ENCODE measurements at places on chromosomes 3 and 15.
A peak's percentile ranks its signal among the peaks of the same experiment; 100 is the strongest.

GRCh38 chr3:23654571-23654970 is 151.2 kb upstream of the UBE2E1 start:
- no peak for DNase-seq

DNA sequence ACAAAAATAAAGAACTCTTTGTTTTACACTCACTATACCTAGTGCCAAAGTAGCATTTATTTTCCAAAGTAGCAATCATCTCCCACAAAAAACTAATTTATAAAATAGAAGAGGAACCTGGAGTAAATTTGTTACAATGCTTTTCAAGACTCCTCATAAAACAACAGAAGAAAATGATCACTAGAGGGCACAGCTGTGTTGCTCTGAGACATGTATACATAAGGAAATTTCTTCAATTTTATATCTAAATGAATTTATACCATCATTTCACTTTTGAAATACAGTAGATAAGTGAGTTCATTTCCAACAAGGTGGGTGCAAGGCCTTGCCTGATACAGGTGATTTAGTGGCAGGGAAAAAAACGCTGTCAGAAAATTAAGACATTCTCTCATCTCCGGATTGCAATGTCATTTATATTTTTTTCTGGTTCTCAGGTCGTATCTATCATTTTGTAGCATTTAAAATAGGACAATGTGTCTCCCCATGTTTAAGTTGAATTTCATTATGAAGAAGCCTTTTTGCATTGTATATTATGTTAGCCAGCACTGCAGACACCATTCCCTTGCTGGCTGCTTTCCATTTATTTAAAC is 25.3 kb upstream of the ARHGEF26 start:
- no peak for DNase-seq

DNA sequence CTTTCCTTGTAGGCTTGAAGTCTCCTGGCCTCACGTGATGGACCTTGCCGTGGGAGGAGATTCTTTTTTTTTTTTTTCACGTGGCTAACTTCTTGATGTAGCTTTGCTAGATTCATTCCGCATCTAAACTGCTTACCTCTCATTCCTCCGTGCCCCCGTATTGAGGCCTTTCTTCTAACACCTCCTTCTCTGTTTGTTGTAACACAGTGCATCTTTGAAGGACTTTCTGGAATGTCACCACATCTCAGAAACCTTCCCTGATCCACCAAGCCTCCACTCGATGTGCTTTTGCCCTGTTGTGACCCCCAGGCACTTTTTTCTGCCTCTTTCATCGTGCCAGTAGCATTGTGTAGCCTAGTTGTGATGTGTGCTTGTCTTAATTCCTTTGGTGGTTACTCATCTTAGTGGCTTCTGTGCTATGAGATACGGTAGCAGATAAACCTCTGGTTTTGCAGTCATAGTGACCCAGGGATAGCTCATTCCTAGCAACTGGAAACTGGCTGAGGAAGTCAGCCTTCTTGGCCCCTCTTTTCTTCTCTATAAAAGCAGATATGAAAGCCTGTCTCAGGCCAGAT is 1.6 kb upstream of the BNC1 start:
- DNase-seq: peak; percentile 86

- no peak for DNase-seq
Observed at GRCh38 chr15:62783303-62783957, 259.1 kb upstream of the TPM1 start.

DNA sequence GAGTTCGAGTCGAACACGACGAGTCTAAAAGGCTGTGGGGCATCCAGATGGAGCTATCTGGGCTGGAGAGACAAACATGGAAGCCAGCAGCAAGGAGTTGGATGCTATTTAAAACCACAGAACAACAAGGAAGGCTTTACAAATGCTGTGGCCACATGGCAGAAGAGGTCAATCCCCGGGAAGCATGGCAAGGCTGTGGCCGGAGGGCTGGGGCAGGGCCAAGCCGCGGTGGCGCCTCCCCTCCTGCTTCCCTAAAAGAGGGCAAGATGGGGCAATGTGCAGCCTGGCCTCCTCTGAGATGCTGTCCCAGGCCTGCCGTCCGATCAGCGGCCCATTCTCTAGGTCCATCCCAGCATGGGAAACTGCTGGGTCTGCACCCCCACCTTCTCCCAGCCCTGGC is 139.1 kb downstream of the SRGAP3 start:
- DNase-seq: no peak

DNA sequence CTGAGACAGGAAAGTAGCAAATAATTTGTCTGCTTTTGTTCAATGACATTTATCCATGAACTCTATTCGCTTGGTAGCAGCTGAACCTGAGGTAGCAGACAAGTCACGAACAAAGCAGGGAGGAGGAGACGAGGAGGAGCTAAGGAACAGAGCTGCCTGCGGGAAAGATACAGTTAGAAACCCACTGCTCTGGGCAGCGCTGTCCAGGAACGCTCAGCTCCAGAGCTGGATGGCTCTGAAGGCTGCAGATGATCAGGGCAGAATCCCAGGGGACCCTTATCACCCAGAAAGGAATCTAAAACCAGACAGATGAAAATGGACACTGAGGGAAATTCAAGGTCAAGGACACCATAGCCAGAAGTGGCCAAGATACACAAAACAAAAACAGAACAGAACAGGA is 257.8 kb downstream of the CD47 start:
- no peak for DNase-seq

GRCh38 chr3:37554364-37554763 is 307.3 kb upstream of the CTDSPL start:
- DNase-seq: no peak

GRCh38 chr3:70550723-70551319 is 238.4 kb upstream of the MDFIC2 start:
- no peak for DNase-seq

GRCh38 chr3:108552267-108553159 is 36.7 kb downstream of the CIP2A start:
- DNase-seq: no peak

Data from keratinocyte (primary cell).